Liver (tissue), 10 donors: ENCODE measurements at places on chromosomes 2 and 18. TPM values are rescaled to one million over a fixed set of nuclear protein-coding genes. Genes with fewer than 3 reads are reported as not detected.

DNA sequence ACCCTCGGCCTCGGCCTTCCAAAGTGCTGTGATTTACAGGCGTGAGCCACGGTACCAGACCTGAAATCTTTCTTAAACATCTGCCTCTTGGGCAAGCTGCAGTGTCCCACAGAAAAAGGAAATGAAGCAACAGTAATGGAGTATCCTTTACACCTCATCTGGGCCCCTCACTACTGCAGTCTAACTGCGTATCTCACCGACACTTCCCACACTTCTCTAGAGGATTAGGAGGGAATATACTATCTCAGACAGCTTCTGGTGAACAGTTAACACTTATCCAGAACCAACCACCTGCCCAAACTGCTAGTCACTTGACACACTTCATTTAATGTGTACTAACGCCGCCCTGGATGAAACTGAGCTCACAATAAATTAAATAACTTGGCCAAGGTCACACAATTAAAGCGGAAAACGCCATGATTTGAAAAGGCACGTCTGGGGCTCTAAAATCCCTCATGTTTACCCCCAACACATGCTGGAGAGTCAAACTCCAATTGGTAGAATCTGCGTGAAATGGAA, 993 bp downstream of the COX7A2L start:
- peak overlapping the region; percentile 91 for H3K4me3 ChIP-seq
- no peaks in the 10 kb centered on the region for H3K27me3 ChIP-seq
- DNase-seq, result no peak
- H3K4me1 ChIP-seq, result peaks cover 9% of the 10 kb centered on the region

DNA sequence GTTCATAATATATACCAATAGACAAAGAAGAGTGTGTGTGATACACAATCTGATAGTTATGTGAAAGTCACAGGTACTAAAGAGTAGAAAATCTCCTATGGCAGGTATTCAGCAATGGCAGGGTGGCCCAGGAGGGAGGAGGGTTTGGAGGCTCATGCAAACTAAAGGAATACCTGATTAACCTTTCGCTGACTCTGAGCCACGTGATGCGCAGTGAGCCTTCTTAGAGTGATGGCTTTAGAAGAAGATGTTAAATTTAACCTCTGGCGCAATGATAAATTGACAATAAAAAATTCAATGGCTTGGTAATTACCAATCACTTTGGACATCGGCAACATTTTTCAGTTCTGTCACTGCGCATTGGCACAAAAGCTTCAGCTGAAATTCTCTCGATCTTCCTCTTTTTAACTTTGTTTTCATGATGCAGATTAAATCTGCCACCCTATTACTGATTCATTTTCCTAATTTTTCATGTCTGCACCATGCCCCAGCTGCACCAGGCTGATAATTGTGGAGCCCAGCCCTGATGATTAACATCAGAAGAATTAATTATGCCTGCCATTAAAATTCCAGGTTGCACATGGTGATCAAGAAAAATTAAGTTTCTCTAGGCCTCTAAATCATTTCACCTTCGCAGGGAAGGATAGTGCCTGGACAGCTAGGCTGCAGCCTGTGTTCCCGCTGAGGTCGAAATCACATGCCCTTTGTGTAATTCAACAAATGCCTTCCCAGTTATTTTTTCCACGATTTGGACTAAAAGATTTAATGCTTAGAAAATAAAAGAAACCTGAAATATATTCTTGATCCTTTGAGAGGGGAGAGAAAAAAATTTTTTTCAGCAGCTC, 250.6 kb upstream of the HNRNPA3 start:
- H3K4me3 ChIP-seq, result no peak overlapping the region
- peaks cover 10% of the 10 kb centered on the region for H3K27me3 ChIP-seq
- H3K4me1 ChIP-seq, result no peaks in the 10 kb centered on the region
- DNase-seq, result no peak

DNA sequence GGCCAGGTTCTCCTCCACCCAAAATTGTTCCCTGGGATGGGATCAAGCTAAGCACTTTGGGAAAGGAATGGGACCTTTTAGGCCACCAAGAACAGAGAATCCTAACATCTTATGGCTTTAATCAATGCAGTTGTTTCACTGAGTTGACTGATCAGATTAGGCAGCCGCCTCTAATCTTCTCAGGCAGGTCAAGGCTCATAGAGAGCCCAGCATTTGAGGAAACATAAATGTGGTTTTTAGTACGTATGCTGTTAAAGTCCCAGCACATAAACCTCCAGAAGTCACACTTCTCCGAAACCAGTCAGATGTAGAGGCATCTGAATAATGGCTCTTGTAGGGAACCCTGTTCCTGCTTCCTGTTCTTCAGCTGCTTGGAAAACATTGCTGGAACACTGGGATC, 99.5 kb upstream of the RMDN2 start:
- no peak for DNase-seq
- no peak overlapping the region for H3K4me3 ChIP-seq
- H3K36me3 ChIP-seq, result no peaks in the 10 kb centered on the region
- no peaks in the 10 kb centered on the region for H3K27me3 ChIP-seq
- H3K27ac ChIP-seq, result no peak overlapping the region

GRCh38 chr18:70500748-70501147, 211.9 kb downstream of the SOCS6 start:
- H3K4me1 ChIP-seq, result no peaks in the 10 kb centered on the region
- no peak overlapping the region for H3K4me3 ChIP-seq
- no peak overlapping the region for H3K27ac ChIP-seq
- no peaks in the 10 kb centered on the region for H3K36me3 ChIP-seq

DNA sequence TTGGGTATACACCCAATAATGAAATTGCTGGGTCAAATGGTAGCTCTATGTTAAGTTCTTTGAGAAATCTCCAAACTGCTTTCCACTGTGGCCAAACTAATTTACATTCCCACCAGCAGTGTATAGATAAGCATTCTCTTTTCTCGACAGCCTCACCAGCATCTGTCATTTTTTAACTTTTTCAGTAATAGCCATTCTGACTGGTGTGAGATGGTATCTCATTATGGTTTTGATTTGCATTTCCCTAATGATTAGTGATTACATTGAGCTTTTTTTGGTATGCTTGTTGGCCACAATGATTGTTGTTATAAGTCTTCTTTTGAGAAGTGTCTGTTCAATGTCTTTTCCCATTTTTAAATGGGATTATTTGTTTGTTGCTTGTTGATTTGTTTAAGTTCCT, 50.4 kb upstream of the EPAS1 start:
- H3K4me1 ChIP-seq, result no peaks in the 10 kb centered on the region
- no peaks in the 10 kb centered on the region for H3K36me3 ChIP-seq
- H3K27me3 ChIP-seq, result no peaks in the 10 kb centered on the region
- no peak overlapping the region for H3K4me3 ChIP-seq

GRCh38 chr2:44360749-44361329, 455 bp downstream of the PREPL start:
- peak overlapping the region; percentile 74 for H3K4me3 ChIP-seq
- peak overlapping the region; percentile 88 for H3K27ac ChIP-seq
- no peaks in the 10 kb centered on the region for H3K27me3 ChIP-seq
- peaks cover 18% of the 10 kb centered on the region for H3K4me1 ChIP-seq
- H3K36me3 ChIP-seq, result peaks cover 2% of the 10 kb centered on the region

CD8B2 gene
- 0.05 TPM for total RNA-seq

NYAP2 gene
- total RNA-seq, result not detected

DNA sequence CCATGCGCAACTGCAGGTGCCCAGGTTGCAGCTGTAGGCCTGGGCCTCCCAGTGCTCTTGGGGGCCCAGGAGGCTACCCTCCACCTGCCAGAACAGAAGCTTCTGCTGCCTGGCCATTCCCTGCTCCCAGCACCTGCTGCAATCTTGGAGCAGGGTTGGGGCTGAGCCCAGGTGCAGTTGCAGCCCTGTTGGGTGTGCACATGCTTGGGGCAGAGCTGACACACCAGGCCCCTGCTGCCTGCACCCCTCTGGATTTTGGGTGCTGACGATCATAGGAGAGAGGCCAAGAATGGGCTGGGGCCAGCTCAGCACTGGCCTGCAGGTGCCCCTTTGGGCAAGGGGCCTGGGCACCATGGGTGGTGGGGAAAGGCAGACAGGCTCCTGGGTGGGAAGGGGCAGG, 20.5 kb upstream of the SP140L start:
- no peak overlapping the region for H3K27ac ChIP-seq
- no peaks in the 10 kb centered on the region for H3K4me1 ChIP-seq
- no peak overlapping the region for H3K4me3 ChIP-seq
- DNase-seq, result no peak

DNA sequence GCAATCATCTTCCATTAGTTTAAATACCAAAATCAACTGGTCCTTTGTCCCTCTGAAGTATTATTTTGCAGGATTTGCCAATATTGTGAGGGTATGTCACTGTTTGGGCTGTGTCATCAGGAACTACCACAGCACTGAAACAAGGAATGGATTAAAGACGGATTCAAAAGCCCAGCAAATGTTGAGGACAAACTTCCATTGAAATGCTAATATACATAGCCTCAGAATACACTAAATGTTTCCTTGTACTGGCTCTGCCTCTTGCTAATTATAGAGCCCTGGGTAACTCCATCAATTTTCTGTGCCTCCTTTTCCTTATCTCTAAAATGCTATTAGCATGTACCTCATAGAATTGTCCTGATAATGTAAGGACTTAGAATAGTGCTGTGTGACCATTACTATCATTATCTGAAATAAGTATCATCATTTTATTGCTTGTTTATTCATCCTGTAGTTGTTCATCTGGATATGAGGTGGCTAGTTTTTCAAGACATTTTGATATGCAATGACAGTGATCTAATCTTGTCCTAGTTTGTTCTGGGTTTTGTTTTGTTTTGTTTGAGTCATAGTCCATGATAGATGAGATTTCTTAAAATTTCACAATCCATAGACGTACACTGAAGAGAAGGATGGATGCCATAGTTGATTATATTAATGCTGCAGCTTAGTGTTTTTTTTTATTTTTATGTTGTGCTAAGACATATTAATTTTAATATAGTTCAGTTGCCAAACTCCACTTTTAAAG, 333.4 kb upstream of the KCNH7 start:
- no peak overlapping the region for H3K4me3 ChIP-seq
- no peaks in the 10 kb centered on the region for H3K27me3 ChIP-seq
- H3K27ac ChIP-seq, result no peak overlapping the region
- no peak for DNase-seq

PSME4 gene
- total RNA-seq, result 40.2 TPM

- no peak for DNase-seq
- H3K4me3 ChIP-seq, result no peak overlapping the region
- H3K27ac ChIP-seq, result no peak overlapping the region
- H3K4me1 ChIP-seq, result no peaks in the 10 kb centered on the region
- H3K36me3 ChIP-seq, result no peaks in the 10 kb centered on the region
These were observed 52.4 kb upstream of the PPM1B start for GRCh38 chr2:44116319-44116718.

ST6GAL2 gene
- total RNA-seq, result 3.1 TPM

HOXD10 gene
- not detected for total RNA-seq

- peak overlapping the region; percentile 78 for H3K27ac ChIP-seq
- H3K27me3 ChIP-seq, result no peaks in the 10 kb centered on the region
- H3K36me3 ChIP-seq, result no peaks in the 10 kb centered on the region
- peaks cover 29% of the 10 kb centered on the region for H3K4me1 ChIP-seq
- no peak overlapping the region for H3K4me3 ChIP-seq
These were observed 100.8 kb downstream of the DYSF start for GRCh38 chr2:71554028-71554705.
